ENCODE measurements at places on chromosomes 1 and 21. TPM values are rescaled to one million over a fixed set of nuclear protein-coding genes. Genes with fewer than 3 reads are reported as not detected.

Gene LCK
- polyA plus RNA-seq: 876 TPM

Gene TSPEAR
- polyA plus RNA-seq: 0.07 TPM

Gene KNCN
- not detected for polyA plus RNA-seq

Gene ELOVL1
- polyA plus RNA-seq: 39.8 TPM

Gene B3GALT2
- polyA plus RNA-seq: not detected

Gene TAS1R1
- 0.06 TPM for polyA plus RNA-seq

Gene PRELP
- not detected for polyA plus RNA-seq

Gene FAF1
- polyA plus RNA-seq: 46.8 TPM

Gene OPRD1
- 0.02 TPM for polyA plus RNA-seq

Measured in naive thymus-derived CD8-positive, alpha-beta T cell (primary cell).